Stimulated activated CD8-positive, alpha-beta memory T cell treated with anti-CD3 and anti-CD28 coated beads, Interleukin-12 subunit alpha, Interleukin-12 subunit beta, amount 100 ng/mL, for 1 hour (primary cell): ENCODE measurements at places on chromosomes 2 and 18.
A peak's percentile ranks its signal among the peaks of the same experiment; 100 is the strongest.

- no peak for DNase-seq
Measured at GRCh38 chr2:15942711-15943345, 2.5 kb downstream of the MYCN start.

- DNase-seq: no peak
Measured at GRCh38 chr2:53752385-53752784, 15.2 kb upstream of the CHAC2 start.

DNA sequence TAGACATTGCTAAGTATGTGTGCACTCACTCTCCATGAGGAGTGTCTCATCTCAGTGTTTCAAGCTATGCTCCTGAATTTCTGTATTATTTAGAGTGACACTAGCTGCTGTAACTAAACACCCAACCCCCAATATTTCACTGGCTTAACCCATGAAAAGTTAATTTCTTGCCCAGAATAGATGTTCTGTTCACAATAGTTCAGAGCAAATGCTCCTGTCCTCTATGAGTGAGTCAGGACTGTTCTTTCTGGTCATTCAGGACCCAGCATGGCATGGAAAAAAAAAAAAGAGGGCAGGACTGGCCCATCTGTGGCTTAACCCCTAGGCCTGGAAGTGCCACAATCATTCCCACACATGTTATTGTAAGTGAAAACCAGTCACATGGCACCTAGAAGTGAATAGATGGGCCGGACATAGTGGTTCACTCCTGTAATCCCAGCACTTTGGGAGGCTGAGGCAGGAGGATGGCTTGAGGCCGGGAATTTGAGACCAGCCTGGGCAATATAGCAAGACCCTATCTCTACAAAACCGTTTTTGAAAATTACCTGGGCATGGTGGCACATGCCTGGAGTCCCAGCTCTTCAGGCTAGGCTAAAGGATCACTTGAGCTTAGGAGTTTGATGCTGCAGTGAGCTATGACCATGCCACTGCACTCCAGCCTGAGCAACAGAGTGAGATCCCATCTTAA lies 663.6 kb downstream of the IRS1 start:
- DNase-seq: no peak

DNA sequence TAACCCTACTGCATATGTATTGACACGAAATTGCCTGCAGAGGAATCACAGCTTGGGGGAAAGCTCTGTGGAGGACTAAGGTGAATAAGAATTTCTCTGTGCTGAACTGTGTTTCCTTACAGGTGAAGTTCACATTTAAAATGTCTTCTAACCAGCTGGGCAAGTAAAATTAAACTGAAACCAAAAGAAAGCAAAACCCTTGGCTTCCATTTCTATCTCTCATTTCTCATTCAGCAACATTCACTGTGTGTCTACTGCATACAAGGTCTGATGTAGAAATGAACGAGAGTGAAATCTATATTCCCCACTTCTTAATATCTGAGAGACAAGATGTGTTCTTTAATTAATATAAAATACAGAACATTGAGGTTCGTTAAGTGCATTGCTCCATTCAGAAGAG lies 397.3 kb downstream of the SOX11 start:
- no peak for DNase-seq

- no peak for DNase-seq
Measured at GRCh38 chr2:208415255-208415654, 8.7 kb downstream of the PTH2R start.

GRCh38 chr2:254241-254640 lies 9.6 kb downstream of the SH3YL1 start:
- no peak for DNase-seq

GRCh38 chr2:43418680-43419079 lies 177.2 kb downstream of the THADA start:
- DNase-seq: no peak

DNA sequence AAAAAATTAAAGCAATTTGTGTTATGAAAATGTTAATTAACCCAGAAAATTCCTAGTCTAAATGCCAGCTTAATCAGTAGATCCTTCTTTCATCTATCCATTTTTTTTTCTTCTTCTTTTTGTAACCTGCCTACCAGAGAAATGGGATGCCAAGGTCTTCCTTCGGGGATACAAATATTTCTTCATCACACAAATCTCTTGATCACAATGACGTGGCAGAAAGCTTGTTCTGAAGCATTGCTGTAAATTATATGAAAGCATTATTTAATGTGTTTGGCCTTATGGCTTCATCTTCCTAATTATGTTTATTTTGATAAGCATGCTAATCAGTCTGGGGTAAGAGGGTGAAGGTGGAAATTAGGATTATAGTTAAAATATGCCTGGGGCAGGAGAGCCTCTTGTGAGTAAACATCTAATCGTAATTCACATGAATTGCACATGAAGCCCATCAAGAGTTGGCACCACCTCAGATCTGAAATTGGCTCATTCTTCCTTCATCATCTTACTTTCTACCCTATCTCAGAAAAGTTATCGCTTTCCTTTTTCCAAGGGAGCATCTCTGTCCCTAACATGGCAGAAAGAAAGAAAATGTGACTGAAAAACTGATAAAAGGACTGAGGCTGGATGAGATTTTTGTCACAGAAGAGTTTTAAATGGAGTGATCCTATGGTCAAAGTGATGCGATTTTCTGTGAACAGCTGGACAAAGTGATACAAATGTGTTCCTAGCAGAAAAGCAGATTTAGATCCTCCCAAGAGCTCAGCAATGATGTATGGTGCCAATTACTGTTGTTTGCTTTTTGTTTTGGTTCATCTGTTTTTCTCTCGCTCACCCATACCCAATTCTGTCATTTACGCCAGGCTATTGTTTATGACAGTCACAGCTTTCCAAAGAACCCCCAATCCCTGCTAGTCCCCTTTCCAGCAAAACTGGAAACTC lies 76.9 kb upstream of the PMAIP1 start:
- DNase-seq: no peak

DNA sequence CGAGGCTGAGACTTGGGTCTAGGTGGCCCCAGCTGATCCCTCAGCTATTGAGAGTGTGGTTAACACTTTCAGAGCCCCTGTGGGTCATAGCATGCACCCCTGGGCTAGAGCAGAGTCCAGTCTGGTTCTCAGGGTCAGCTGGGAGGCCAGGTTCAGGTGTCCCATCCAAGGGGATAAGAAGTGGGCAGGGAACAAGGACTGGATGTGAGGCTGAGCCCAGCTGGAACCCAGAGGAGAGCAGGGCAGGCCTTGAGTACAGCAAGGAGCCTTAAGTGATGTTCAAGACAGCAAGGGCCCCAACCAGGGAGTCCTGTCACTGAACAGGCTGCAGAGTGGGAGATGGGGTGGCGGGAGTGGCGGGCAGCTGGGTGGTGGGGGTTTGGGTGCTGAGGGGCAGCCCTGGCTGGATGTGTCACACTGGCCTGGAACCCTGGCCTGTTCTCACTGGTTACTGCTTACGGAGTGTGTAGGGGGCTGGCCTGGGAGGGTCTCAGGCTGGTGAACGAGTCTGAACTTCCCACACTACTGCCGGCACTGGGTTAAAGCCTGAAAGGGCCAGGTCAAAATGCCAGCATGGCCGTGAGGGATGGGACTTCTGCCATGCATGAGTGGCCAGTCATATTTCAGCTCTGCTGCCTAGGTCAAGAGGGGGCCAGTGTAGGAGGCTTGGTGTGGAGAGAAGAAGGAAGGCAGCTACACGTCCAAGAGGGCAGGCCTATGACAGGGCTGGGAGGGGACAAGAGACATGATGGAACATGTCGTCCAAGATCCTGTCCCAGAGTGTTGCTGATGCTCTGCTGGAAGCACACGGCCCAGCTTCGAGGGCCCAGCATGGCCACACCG lies 13.6 kb downstream of the TMEM185B start:
- no peak for DNase-seq

DNA sequence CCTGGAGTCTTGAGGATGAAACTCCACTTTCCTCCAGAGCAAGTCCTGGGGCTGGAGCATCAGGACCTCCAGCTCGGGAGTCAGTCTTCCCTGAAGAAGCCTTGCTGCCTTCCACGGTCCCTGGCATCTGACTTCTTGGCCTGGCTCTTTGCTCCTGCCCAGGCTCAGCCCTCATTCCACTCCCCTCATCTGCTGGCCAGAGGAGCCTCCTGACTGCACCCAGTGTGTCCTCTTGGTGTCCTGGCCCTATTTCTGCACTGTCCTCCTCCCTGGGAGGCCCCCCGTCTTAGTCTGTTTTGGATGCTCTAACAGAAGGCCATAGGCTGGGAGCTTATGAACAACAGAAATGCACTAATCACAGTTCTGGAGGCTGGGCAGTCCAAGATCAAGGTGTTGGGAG lies 231.5 kb downstream of the LOXHD1 start:
- no peak for DNase-seq

DNA sequence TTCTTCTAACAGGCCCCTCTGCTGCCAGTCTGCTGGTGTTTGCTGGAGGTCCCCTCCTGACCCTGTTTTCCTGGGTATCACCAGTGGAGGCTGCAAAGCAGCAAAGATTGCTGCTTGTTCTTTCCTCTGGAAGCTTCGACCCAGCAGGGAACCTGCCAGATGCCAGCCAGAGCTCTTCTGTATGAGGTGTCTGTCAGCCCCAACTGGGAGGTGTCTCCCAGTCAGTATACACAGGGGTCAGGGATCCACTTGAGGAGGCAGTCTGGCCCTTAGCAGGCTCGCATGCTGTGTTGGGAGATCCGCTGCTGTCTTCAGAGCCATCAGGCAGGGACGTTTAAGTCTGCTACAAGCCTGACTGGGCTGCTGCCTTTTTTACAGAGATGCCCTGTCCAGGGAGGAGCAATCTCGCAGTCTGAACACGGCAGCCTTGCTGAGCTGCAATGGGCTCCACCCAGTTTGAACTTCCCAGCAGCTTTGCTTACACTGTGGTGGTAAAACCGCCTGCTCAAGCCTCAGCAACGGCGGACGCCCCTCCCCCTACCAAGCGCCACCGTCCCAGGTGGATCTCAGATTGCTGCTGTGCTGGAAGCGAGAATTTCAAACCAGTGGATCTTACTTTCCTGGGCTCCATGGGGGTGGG lies 29.9 kb downstream of the CHCHD5 start:
- no peak for DNase-seq

GRCh38 chr2:16124881-16125613 lies 184.7 kb downstream of the MYCN start:
- no peak for DNase-seq

DNA sequence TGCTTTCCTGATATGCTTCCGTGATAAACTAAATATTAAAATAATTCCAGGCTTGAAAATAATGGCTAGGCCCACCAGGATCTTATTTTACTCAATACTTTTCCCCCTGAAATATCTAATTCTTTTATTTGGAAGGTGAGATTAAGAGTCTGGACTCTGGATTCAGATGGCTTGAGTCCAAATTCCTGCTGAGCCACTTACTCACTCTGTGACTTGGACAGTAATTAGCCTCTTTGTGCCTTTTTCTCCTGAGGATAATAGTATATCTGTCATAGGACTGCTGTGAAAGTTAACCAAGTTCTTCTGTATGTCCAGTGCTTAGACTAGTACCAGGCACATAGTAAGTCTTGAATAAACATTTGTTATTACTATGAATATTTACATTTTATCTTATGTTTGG lies 127.3 kb upstream of the ERBB4 start:
- DNase-seq: no peak

DNA sequence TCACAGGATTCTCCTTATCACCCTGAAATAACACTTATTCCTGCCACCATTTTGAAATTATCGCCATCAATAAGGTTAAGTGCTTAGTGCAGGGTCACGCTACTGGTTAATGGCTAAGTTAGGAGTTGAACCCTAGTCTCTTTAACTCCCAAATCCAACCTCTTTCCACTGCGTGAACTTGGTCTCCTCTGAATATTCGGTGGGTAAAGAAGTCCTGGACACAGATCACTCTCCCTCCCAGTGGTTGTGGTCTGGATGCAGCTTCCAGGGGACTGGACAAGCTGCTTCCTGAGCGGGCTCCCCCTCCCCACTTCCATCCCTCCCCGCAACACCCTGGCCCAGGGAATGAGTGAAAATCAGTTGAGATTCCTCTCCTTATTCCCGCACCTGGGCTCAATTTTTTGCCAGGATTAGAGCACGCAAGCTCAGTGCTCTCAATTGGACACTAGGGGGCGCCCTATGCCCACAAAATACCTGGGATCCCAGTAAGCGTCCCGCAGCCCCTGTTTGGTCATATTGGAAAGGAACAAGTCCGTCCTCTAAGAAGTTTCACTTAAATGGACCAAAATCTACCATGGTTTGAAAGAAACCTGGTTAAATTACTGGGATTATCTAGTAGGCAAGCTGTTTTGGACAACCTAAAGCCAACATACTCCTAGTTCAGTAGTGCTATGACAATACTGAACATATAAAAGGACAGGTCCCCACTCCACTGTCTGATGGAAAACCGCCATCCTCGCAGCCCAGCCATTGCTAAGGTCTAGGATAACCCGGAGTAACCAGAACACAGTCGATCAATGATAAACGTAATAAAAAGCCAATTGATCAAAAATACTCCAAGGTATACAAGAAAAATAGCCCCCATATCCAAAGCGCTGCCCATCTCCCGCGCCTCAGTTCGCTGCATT lies 40.4 kb downstream of the DHRS9 start:
- peak; percentile 56 for DNase-seq

DNA sequence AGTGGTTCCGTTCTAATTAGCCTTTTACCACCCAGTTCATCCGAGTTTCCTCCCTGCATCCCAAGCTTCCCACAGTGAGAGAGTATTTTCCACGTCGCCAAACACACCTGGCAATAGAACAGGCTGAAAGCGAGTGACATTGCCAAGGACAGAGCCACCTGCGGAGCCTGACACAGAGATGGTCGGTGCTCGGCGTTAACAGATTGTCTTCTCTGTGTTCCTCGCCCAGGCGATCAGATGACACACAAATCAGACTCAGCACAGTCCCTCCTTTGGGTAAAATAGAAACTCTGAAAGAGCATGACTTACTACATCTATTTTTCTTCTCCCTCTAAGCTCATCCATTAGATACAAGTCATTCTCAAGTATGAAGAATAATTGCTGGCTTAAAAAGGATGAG lies 107.7 kb downstream of the CD226 start:
- DNase-seq: no peak

- no peak for DNase-seq
Measured at GRCh38 chr18:7596147-7596546, 29.0 kb downstream of the PTPRM start.

DNA sequence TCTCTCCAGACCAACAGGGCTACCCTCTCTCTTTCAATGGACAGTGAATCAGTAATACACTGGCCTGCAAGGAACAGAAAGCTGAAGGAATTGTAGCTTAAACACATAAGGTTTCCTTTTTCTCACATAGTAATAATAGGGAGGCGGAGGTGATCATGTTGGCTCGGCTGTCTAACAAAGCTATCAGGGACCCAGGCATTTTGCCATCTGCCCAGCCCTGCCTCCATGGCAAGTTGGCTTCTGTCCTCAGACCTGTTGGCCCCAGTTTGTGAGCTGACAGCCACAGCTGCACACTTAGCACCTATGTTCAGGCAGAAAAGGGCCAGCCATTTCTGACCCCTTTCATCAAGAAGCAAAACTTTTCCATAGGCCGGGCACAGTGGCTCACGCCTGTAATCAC lies 2.0 kb upstream of the CHRNG start:
- DNase-seq: no peak
